Left renal cortex interstitium (tissue), 4 donors: ENCODE measurements at places on chromosomes 13 and 19. TPM values are rescaled to one million over a fixed set of nuclear protein-coding genes. Genes with fewer than 3 reads are reported as not detected.

KCNK6 gene
- polyA plus RNA-seq: 3.7 TPM

- DNase-seq: no peak
Measured at GRCh38 chr19:50191216-50191615, 12.2 kb upstream of the MYH14 start.

CGB3 gene
- polyA plus RNA-seq: 0.16 TPM

- no peak for DNase-seq
Measured at GRCh38 chr19:39941615-39942365, 7.4 kb upstream of the FCGBP start.

TDRD12 gene
- polyA plus RNA-seq: 1.2 TPM

GRCh38 chr13:76471486-76471885, 414.7 kb downstream of the KCTD12 start:
- DNase-seq: no peak

- DNase-seq: no peak
Measured at GRCh38 chr19:11848200-11848593, 329 bp upstream of the ZNF439 start.

ZGLP1 gene
- polyA plus RNA-seq: 7.9 TPM

DNA sequence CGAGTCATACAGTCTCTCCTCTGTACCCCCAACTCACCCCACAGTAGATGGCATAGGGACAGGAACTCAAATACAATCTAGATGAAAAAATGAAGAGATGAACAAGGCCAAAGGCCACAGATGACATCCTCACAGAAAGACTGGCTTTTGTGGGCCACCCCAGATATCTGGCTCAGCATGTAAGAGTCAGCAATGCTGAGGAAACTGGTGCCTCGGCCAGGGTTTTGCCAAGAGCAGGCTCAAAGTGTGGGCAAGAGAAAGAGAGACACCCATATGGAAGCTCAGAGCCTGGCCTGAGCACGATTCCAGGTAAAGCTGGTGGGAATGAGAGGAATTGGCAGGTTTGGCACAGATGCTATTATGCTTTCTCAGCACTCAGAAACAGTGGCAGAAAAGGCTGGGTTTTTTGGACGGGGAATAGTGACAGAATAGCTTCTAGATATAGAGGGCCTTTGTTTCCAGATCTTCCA, 460.6 kb downstream of the FOXO1 start:
- no peak for DNase-seq

DNA sequence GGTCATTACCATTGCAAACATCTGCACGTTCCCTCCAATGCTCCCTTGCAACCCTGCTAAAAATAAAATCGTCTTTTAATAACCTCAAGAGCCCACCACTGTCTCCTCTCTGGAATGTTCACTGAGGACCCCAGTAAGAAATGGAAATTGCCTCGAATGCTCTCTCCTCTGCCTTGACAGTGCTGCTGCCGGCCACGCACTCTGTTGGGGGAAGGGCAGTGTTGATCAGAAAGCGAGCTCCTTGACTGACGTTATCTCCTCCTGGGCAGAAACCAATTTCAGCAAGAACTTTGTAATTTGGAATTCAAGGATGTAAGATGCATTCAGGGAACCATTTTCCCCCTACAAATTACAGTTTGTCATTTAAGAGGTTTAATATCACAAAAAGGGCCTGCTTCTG, 718.5 kb downstream of the UQCRFS1 start:
- DNase-seq: no peak

DNA sequence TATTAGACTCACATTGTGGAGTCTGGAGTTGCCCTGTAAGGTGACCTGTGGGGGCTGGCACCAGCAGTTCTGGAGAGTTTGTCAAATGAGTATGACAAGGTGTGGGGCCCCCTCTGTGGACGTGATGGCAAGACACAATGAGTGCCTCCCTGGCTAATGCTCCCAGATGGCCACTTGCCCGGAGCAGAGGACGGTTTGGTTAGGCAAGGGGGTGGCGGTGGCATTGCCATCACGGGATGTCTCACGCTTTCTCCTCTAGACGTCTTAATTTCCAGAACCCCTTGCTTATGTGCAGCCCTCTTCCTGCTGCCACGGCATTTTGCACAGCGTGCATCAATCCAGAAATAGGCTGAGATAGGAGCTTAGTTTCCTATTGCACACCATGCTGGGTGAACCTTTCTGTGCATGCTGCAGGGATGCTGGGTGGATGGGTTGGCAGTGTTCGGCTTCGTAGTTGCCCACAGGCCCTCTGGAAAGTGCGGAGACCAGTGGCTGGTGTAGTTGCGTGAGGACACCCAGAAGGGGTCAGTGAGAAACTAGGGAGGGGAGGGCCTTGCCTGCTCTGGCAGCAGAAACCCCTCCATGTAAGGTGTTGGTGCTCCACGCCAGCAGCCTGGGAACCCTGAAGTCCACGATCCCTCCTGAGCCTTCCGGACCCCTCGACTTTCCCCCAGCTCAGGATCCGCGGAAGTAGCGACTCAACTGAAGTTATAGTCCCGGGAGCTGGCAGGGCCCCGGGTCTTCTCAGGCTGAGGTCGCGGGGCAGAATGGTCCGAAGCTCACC, 18.1 kb upstream of the LRP3 start:
- DNase-seq: no peak

EFNB2 gene
- 133 TPM for polyA plus RNA-seq

DNA sequence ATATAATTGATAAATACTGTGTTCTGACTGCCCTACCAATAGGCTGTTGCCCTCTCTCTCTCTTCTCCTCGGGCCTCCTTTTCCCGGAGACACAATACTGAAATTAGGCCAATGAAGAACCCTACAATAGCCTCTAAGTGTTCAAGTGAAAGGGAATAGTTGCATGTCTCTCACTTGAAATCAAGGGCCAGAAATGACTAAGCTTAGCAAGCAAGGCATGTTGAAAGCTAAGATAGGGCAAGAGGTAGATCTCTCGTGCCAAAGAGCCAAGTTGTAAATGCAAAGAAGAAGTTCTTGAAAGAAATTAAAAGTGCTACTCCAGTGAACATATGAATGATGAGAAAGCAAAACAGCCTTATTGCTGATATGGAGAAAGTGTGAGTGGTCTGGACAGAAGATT, 13.3 kb downstream of the KATNAL1 start:
- no peak for DNase-seq

DNA sequence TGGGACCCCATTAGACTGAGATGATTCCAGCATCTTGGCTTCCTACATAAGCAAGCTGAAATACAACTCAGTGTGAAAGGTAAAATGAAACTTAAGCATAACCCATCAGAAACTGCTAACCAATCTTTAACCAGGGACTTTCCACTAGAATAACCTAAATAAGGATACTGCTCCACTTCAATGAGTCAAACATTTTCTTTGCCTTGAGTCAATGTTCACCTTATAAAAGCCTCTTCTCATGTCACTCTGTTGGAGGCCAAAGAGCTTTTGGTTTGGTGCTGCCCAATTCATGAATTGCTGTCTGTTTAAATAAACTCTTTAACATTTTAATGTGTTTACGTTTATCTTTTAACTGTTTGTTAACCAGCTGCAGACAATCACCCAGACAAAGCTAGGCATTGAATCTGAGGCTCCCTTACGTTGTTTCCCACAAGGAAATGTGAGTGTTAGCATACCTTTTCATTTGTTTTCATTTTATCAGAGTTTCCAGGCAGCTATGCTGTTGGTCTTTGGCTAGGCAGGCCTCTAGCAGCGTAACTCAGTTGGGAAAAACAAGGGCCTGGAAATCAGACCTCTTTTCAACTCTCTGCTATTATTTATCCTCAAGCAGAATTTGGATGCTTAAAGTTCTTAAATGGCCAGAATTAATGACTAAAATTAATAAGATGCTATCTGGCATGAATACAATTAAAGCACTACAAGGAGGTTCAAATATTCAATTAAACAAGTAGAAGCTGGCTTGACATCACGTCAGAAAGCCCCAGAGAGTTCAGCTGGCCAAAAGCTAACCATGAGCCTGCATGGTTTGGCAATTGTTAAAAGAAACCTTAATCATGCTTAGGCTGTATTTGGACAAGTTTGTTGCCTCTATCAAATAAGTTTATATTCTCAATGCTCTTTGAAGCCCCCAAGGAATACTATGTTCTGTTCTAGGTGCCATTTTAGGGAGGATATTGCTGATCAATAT, 200.2 kb downstream of the DCLK1 start:
- DNase-seq: no peak

MYBPC2 gene
- 1.2 TPM for polyA plus RNA-seq

- no peak for DNase-seq
Measured at GRCh38 chr13:23899555-23899954, 2.3 kb upstream of the C1QTNF9B start.

CD37 gene
- polyA plus RNA-seq: 38.1 TPM

GRCh38 chr13:98478189-98479129, 98.4 kb downstream of the STK24 start:
- DNase-seq: no peak

GRCh38 chr13:69291292-69291906, 816.2 kb upstream of the ATXN8OS start:
- no peak for DNase-seq

COMP gene
- not detected for polyA plus RNA-seq

- no peak for DNase-seq
Measured at GRCh38 chr19:2885736-2886135, 15.0 kb upstream of the ZNF57 start.

DNA sequence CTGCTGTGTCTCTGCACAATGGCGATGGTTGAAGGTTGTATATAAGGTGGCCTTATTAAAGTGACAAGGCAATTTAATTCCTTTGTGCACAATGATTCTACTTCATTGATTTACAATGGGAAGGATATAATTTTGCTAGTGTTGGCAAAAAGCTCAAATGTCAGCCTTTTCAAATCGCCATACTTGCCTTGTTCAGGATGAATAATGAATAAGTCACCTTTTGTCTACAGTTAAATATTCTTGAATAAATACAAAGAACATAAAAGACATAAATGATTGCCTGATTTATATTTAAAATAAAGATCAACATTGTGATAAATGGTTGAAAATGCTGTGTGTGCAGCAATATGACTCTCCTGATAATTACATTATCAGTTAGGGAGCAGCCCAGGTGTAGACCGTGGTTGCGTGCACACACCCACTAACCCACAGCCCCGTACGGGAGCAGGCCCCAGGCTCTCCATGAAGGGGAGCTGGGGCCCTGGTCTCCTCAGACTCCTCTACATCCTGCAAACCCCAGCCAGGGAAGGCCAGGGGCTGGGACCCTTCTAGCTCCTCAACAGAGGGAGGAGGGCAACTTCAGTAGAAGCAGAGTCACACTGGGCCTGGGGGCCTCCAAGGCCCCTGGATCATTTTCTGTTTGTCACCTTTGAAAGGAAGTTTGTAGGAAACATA, 64.9 kb downstream of the TEX29 start:
- no peak for DNase-seq

DNA sequence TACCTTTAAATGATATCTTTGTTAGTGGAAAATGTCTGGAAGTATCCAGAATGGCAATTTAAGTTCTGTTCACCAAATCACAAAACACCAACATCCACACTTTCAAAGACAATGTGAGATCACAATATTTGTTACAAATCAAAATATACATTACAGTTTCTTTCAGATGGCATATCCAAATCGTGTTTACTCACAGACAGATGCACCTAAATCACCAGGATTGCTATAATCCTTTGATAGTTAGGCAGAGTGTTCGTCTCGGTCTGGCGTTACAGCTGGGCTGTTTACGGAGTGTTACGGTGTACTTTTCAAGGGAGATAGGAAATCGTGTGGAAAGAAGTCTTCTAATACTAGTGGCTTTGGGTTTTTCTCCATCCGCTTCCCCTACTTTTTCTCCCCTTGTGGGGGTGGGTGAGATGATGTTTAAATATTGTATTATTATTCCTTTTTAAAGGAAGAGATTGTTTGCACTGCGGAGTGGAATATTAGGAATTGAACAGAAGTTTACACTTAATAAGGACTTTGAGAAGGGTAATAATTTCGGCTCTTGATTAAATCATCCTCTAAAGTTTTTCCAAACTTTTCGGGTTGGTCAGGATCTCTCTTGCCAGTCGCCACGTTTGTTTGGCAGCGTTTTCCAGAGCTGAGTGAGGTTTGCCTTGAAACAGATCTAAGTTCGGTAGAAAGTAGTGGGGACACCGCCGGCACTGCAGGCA, 1.8 kb downstream of the MAB21L1 start:
- no peak for DNase-seq

PRR20B gene
- polyA plus RNA-seq: not detected

DNA sequence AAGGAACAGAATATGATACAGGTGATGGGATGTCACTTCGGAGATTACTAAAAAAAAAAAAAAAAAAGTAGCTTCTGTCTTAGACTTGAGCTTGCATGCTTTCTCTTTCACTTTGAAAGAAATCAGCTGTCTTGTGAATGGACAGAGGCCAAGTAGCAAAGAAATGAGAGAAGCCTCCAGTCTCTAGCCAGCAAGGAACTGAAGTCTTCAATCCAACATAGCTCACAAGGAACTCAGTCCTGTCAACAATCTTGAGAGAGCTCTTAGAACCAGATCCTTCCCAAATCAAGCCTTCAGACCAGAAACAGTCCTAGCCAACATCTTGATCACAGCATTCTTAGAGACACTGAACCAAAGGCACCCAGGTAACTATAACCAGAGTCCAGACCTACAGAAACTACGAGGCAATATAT, 7.7 kb downstream of the N4BP2L2 start:
- peak; percentile 48 for DNase-seq

PSG2 gene
- polyA plus RNA-seq: not detected

DNA sequence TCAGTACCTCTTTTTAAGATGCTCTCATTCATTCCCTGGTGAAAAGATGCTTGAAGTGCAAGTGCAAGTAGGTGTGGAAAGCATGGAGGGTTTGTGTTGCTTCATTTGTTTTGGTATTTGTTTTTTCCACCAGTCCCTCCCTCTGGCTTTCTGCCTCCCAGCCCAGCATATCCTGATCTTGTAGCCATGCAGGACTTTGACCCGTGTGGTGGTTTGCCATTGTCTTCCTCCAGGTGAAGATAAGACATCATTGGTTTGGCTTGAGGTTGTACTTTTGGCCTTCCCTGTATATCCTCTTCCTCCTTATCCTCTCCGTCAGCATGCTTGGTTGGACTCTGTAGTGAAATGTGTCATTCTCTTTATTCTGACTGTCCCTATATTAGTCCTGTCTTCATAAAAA, 9.1 kb downstream of the SPINT2 start:
- DNase-seq: no peak

ZNF540 gene
- 2.9 TPM for polyA plus RNA-seq

GRCh38 chr19:18832306-18833140, 764 bp downstream of the UPF1 start:
- DNase-seq: no peak

ZNF554 gene
- 11.1 TPM for polyA plus RNA-seq

- no peak for DNase-seq
Measured at GRCh38 chr19:41548954-41549688, 26.8 kb upstream of the CEACAM21 start.

FAAP24 gene
- 3.1 TPM for polyA plus RNA-seq

ZNF772 gene
- polyA plus RNA-seq: 18.8 TPM

- DNase-seq: no peak
Measured at GRCh38 chr19:398719-399118, 10.2 kb downstream of the C2CD4C start.

GRCh38 chr19:11092181-11092538, 2.9 kb downstream of the LDLR start:
- DNase-seq: no peak
